Activated CD4-positive, alpha-beta T cell treated with anti-CD3 and anti-CD28 coated beads, Interleukin-2, amount 10 ng/mL, durations not matched to agents 7 days and 5 days (primary cell): ENCODE measurements at places on chromosomes 3 and 15. TPM values are rescaled to one million over a fixed set of nuclear protein-coding genes. Genes with fewer than 3 reads are reported as not detected.

CCK gene
- not detected for total RNA-seq

TM6SF1 gene
- 9.4 TPM for total RNA-seq

NDUFB5 gene
- 91.7 TPM for total RNA-seq

ATP10A gene
- 62.4 TPM for total RNA-seq

CSNK1G1 gene
- 24.6 TPM for total RNA-seq

CFAP91 gene
- total RNA-seq: not detected

SLCO3A1 gene
- total RNA-seq: 41.8 TPM

DNA sequence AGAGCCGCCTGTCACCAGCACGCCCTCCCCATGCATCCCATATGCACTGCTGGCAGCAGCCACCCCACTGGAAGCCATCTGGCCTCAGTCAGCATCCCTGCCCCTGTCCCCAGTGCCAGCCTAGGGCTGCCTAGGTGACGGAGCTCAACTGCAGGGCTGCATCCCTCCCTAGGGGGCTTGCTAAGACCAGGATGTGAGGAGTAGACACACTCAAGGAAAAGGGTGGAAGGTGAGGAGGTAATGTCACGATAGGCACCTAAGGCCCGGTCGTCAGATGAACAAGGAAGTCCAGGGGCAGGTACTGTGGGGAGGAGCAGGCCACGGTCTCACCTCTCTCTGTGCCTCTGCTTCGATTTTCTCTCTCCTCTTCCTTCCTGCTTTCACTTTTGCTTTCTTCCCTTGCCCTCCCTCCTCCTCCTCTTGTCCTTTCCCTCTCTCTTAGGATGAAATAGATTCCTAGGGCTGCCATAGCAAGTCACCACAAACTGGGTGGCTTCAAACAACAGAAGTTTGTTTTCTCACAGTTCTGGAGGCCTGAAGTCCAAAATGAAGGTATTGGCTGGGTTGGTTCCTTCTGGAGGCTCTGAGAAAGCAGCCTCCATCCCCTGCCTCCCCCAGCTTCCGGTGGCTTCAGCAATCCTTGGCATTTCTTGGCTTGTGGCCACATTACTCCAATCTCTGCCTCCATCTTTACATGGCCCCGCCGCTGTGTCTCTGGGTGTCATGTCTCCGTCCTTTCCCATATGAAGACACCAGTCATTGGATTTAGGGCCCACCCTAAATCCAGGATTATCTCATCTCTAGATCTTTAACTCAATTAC, 298.3 kb downstream of the SHQ1 start:
- H3K4me1 ChIP-seq: peaks cover 20% of the 10 kb centered on the region
- no peaks in the 10 kb centered on the region for H3K36me3 ChIP-seq
- no peaks in the 10 kb centered on the region for H3K27me3 ChIP-seq

GRCh38 chr3:68915973-68916372, 16.4 kb downstream of the TAFA4 start:
- H3K4me1 ChIP-seq: no peaks in the 10 kb centered on the region
- peaks cover 40% of the 10 kb centered on the region for H3K27me3 ChIP-seq
- no peak overlapping the region for H3K4me3 ChIP-seq
- H3K36me3 ChIP-seq: no peaks in the 10 kb centered on the region
- no peak for DNase-seq

DNA sequence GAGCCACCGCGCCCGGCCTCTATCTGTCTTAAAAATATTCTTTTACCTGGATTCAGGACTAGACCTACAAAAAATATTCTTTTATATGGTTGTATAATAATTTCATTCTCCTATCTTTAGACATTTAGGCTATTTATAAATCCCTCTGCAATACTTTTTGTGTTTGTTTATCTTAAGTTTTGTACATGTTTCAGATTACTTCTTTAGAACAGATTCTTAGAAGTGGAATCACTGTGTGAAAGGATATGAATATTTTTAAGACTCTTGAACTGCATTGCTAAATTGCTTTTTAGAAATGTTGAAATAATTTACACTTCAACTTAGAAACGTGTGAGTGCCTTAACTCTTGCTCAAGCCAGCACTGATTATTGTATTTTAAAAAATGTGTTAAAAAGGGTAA, 131.3 kb upstream of the PTX3 start:
- no peaks in the 10 kb centered on the region for H3K4me1 ChIP-seq
- H3K4me3 ChIP-seq: no peak overlapping the region
- no peak overlapping the region for H3K27ac ChIP-seq
- no peaks in the 10 kb centered on the region for H3K36me3 ChIP-seq

GRCh38 chr15:47390208-47390765, 327.0 kb upstream of the SEMA6D start:
- H3K27ac ChIP-seq: no peak overlapping the region
- DNase-seq: no peak
- no peaks in the 10 kb centered on the region for H3K36me3 ChIP-seq
- no peak overlapping the region for H3K4me3 ChIP-seq
- no peaks in the 10 kb centered on the region for H3K27me3 ChIP-seq

GRCh38 chr15:91196127-91196526, 96.1 kb downstream of the SV2B start:
- no peaks in the 10 kb centered on the region for H3K36me3 ChIP-seq
- H3K27ac ChIP-seq: no peak overlapping the region
- H3K27me3 ChIP-seq: peaks cover 21% of the 10 kb centered on the region
- DNase-seq: no peak
- H3K4me1 ChIP-seq: no peaks in the 10 kb centered on the region

DNA sequence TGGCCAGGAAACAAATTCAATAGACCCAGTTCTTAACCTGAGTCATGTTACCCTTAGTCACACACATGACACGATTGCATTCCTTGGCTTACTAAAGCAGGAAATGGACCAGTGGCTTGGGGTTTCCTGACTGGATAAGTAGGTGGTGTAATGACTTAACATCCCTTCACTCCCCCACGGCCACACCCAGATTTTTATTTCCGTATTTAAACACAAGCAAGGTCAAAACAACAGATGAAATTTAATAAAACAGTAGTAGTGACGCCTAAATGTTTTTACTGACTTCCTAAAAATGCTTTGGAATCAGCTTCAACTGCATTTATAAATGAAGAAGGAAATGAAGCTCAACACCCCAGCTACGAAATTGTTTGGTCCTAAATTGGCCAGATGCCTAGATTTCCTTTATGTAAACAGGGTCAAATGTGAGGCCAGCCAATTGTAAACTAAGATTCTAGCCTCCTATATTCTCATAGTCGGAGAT, 324.3 kb downstream of the CHST2 start:
- peak; percentile 31 for DNase-seq
- peaks cover 27% of the 10 kb centered on the region for H3K4me1 ChIP-seq
- no peak overlapping the region for H3K4me3 ChIP-seq
- peak overlapping the region; percentile 25 for H3K27ac ChIP-seq

- no peaks in the 10 kb centered on the region for H3K36me3 ChIP-seq
- H3K27ac ChIP-seq: no peak overlapping the region
- no peak overlapping the region for H3K4me3 ChIP-seq
- no peak for DNase-seq
Observed at GRCh38 chr15:93897377-93897776, 334.0 kb upstream of the MCTP2 start.

DNA sequence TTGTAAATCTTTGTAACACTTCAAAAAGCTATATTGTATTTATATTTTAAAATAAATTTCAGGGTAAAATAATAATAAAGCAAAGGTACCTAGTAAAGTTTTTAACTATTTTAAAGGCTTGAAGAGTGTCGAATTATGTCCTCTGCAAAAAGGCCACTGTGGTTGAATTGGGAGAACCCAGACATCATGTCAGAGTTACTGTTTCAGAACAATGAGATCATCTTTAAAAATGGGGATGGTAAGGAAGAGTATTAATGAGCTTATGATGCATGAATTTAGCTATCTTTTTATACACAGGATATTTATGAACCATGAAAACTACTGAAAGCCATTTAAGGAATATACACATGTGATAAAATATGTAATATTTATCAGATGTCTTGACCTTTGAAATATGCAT, 26.3 kb downstream of the KCNMB3 start:
- no peak for DNase-seq
- no peak overlapping the region for H3K4me3 ChIP-seq
- no peak overlapping the region for H3K27ac ChIP-seq
- no peaks in the 10 kb centered on the region for H3K27me3 ChIP-seq

DNA sequence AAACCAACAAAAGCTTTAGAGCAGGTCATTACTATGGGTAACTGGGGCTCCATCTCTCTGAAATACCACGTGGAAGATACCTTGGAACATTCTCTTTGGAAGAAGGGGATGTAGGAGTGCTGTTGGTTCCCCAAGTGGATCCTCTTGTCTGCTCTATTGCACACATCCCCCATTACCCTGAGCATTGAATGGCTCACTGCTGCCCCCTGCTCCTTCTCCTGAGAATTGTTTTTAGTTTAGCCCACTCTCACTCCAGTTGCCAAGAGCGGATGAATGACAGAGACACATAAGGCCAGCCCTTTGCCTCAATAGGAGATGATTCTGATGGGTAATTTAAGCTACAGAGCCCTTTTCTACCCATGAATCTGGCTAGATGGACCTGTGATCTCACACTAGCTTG, 135.6 kb upstream of the SUCLG2 start:
- H3K27me3 ChIP-seq: no peaks in the 10 kb centered on the region
- DNase-seq: peak; percentile 63
- H3K4me1 ChIP-seq: peaks cover 13% of the 10 kb centered on the region
- H3K27ac ChIP-seq: peak overlapping the region; percentile 4
- no peak overlapping the region for H3K4me3 ChIP-seq

GRCh38 chr3:184358124-184358767, 3.2 kb downstream of the CLCN2 start:
- no peak overlapping the region for H3K4me3 ChIP-seq
- H3K4me1 ChIP-seq: peaks cover 9% of the 10 kb centered on the region
- DNase-seq: no peak
- H3K27me3 ChIP-seq: no peaks in the 10 kb centered on the region
- no peak overlapping the region for H3K27ac ChIP-seq

GRCh38 chr3:160226026-160226907, 1.0 kb downstream of the C3orf80 start:
- peaks cover 2% of the 10 kb centered on the region for H3K36me3 ChIP-seq
- DNase-seq: peak; percentile 10
- H3K27me3 ChIP-seq: peaks cover 69% of the 10 kb centered on the region
- H3K4me3 ChIP-seq: peak overlapping the region; percentile 71
- H3K27ac ChIP-seq: peak overlapping the region; percentile 36

- no peaks in the 10 kb centered on the region for H3K27me3 ChIP-seq
- no peaks in the 10 kb centered on the region for H3K4me1 ChIP-seq
- no peak overlapping the region for H3K27ac ChIP-seq
- DNase-seq: no peak
- H3K36me3 ChIP-seq: peaks cover 7% of the 10 kb centered on the region
Observed at GRCh38 chr3:31262201-31262600, 270.5 kb upstream of the STT3B start.
